Mesenchymal stem cell (in vitro differentiated cells and primary cell): ENCODE measurements at places on chromosomes 5 and 9.
A peak's percentile ranks its signal among the peaks of the same experiment; 100 is the strongest.

DNA sequence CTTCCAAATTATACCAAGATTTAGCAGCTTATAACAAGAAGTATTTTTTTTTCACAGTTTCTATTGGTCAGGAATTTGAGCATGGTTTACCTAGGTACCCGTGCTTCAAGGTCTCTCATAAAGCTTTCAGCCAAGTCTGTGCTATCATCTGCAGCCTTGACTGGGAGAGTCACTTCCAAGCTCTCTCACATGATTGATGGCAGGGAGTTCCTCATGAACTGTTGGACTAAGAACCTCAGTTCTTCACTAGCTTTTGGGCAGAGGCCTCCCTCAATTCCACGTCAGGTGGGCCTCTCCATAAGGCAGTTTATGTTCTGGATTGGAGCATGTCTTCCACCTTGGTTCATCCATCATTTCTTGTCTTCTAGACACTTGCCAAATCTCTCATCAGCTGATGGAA is 39.9 kb upstream of the APC start:
- H3K27ac ChIP-seq: no peak overlapping the region
- H3K36me3 ChIP-seq: no peaks in the 10 kb centered on the region
- no peaks in the 10 kb centered on the region for H3K4me1 ChIP-seq
- DNase-seq: no peak
- H3K27me3 ChIP-seq: no peaks in the 10 kb centered on the region

DNA sequence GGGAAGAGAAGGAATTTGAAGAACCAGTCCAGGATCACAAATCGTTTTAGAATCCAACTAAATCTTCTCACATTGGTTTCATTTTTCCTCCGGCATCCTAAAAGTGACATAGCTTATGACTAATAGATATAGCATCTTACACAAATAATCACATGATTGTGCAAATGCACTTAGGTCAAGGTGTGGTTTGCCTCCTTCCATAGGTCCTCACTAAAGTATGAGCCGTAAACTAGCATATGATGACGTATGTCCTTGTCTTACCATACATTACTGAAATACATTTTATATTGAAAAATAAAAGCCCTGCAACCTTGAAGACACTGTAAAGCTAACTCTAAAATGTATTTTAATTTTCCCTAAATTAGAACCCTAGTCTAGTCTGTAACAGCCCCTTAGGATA is 362.7 kb upstream of the ADAMTS16 start:
- H3K36me3 ChIP-seq: no peaks in the 10 kb centered on the region
- H3K27me3 ChIP-seq: no peaks in the 10 kb centered on the region
- no peak overlapping the region for H3K27ac ChIP-seq
- no peak for DNase-seq
- no peak overlapping the region for H3K4me3 ChIP-seq
- no peaks in the 10 kb centered on the region for H3K4me1 ChIP-seq

GRCh38 chr5:121741156-121741555 is 110.5 kb upstream of the FTMT start:
- no peaks in the 10 kb centered on the region for H3K36me3 ChIP-seq
- no peak for DNase-seq
- no peak overlapping the region for H3K4me3 ChIP-seq
- H3K4me1 ChIP-seq: no peaks in the 10 kb centered on the region

DNA sequence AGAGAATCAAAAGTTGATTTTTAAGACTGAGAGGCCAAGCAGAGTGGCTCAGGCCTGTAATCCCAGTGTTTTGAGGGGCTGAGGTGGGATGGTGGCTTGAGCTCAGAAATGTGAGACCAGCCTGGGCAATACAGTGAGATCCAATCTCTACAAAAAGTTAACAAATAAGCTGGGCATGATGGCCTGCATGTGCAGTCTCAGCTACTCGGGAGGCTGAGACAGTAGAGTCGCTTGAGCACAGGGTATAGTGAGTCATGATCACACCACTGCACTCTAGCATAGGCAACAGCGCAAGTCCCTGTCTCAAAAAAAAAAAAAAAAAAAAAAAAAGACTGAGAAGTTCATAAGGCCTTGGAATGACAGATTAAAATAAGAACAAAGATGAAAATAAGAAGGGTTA is 177.2 kb downstream of the TMEM232 start:
- H3K4me1 ChIP-seq: no peaks in the 10 kb centered on the region
- H3K27me3 ChIP-seq: no peaks in the 10 kb centered on the region
- no peaks in the 10 kb centered on the region for H3K36me3 ChIP-seq
- DNase-seq: peak; percentile 34
- H3K27ac ChIP-seq: no peak overlapping the region

GRCh38 chr5:143889986-143890385 is 78.0 kb downstream of the HMHB1 start:
- peaks cover 5% of the 10 kb centered on the region for H3K4me1 ChIP-seq
- H3K27ac ChIP-seq: no peak overlapping the region
- no peaks in the 10 kb centered on the region for H3K27me3 ChIP-seq
- peak; percentile 69 for DNase-seq
- no peak overlapping the region for H3K4me3 ChIP-seq

GRCh38 chr5:92429646-92430045 is 1046.5 kb upstream of the ARRDC3 start:
- no peaks in the 10 kb centered on the region for H3K36me3 ChIP-seq
- no peak overlapping the region for H3K4me3 ChIP-seq
- no peaks in the 10 kb centered on the region for H3K27me3 ChIP-seq
- DNase-seq: no peak

- peaks cover 2% of the 10 kb centered on the region for H3K4me1 ChIP-seq
- no peaks in the 10 kb centered on the region for H3K36me3 ChIP-seq
- DNase-seq: peak; percentile 47
- H3K27me3 ChIP-seq: no peaks in the 10 kb centered on the region
Observed at GRCh38 chr5:126002222-126002897, 420.8 kb upstream of the GRAMD2B start.

GRCh38 chr9:93679536-93680442 is 103.4 kb downstream of the PHF2 start:
- H3K27ac ChIP-seq: no peak overlapping the region
- peaks cover 7% of the 10 kb centered on the region for H3K27me3 ChIP-seq

GRCh38 chr5:153352685-153353219 is 137.7 kb upstream of the GRIA1 start:
- DNase-seq: no peak
- no peak overlapping the region for H3K4me3 ChIP-seq
- no peak overlapping the region for H3K27ac ChIP-seq
- no peaks in the 10 kb centered on the region for H3K27me3 ChIP-seq
- peaks cover 2% of the 10 kb centered on the region for H3K4me1 ChIP-seq

DNA sequence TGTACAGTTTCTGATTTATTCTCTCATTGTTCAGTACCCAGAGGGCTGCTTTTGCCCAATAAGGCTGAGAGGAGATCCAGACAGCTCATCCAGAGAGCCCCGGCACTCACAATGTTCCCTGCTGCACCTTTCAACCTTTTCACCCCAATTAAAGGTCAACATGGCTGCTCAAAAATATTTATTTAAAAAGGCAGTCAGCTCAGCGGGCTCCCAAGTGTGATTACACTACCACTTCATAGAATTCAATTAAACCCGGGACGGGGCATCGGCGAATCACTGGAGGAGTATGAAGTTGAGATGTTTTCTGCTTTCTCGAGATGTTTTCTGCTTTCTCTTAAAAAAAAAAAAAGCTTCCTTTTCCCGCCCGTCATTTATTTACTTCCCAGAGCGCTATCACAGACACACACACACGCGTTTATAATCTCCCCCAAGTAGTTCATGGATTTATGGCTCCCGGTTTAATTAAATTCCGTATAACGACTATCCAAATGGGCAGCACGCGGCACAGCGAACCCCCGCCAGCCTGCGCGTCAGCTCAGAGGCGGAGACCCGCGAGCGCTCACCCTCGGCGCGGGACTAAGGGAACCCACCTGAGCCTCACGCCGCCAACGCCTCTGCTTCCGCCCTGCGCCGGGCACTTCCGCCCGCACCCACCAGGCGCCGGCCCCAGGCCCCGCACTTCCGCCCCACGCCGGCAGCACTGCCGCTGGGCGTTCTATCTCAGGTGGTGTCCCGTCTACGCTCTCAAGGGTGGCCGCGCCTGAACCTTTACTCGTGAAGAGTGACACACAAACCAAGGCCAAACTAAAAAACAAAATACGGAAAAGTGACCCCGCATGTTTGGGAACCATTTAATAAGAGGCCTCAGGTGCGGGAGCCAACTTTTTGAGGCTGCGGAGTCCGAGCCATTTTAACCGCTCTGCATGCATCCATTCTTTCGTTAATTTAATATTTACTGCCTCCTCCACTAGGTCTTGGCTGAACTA is at the start of gene C5orf63:
TSS of gene C5orf63 (minus strand) at position 642 of the 986 bp plus-strand sequence. CDS start 14,507 bp downstream, outside the sequence.
- no peaks in the 10 kb centered on the region for H3K27me3 ChIP-seq
- DNase-seq: no peak
- no peak within 1 kb of the TSS for H3K27ac ChIP-seq
- peaks cover 1% of the 10 kb centered on the region for H3K4me1 ChIP-seq

DNA sequence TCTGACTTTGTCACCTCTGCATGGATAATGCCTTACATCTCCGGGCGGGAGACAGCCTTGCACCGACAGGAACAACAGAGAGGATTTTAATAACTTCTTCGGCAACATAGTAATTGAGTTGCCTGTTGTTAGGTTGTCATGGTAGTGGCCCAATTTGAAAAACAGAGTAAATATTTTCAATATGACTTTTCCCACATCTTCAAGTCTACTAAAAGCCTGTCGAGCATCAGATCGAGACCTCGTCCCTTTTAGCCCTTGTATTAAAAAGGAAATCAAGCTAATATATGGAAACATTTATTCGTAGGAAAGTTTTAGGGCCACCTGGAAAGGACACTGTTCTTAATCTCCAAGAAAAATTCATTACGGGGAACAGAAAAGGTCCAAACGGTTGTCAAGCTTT is 70.8 kb upstream of the FCN2 start:
- no peaks in the 10 kb centered on the region for H3K27me3 ChIP-seq
- H3K4me3 ChIP-seq: no peak overlapping the region
- H3K27ac ChIP-seq: no peak overlapping the region
- DNase-seq: no peak

DNA sequence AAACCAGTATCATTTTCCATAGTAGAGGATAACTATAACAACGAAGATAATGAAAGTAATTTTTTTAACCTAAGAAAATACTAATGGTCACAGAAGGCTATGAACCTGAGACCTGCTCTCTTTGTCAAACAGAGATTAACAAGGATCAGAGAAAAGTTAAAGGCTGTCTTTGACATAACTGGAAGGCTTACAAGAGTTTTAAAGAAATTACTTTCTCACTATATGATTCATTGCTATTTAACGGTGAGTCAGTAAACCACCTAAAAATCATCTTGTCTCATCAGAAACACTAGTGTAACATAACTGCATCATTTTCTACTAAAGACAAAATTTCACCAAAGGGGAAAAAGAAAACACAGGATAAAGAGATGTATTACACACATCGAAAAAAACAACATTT is 19.3 kb downstream of the MLANA start:
- H3K4me3 ChIP-seq: no peak overlapping the region
- H3K36me3 ChIP-seq: peaks cover 36% of the 10 kb centered on the region
- no peak for DNase-seq
- H3K27ac ChIP-seq: no peak overlapping the region
- H3K27me3 ChIP-seq: no peaks in the 10 kb centered on the region
- no peaks in the 10 kb centered on the region for H3K4me1 ChIP-seq

DNA sequence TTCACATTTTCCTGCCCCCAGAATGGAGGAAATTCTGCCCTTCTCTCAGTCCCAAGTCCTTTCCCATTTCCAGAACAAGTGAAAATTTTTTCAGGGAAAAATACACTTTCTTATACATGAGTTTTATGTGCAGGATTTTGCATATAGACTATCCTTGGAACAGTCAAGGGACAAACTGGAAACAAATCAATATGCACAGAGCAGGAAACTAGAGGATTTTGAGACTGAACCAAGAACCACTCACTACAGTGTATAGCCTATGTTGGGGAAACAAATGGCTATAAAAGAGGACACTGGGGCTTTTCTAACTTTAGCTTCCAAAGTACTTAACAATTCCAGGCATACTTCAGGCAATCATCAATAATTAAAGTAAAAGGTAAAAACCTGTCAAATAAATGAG is 1036.1 kb upstream of the ARRDC3 start:
- H3K27ac ChIP-seq: no peak overlapping the region
- H3K4me3 ChIP-seq: no peak overlapping the region
- no peaks in the 10 kb centered on the region for H3K36me3 ChIP-seq
- H3K27me3 ChIP-seq: no peaks in the 10 kb centered on the region

DNA sequence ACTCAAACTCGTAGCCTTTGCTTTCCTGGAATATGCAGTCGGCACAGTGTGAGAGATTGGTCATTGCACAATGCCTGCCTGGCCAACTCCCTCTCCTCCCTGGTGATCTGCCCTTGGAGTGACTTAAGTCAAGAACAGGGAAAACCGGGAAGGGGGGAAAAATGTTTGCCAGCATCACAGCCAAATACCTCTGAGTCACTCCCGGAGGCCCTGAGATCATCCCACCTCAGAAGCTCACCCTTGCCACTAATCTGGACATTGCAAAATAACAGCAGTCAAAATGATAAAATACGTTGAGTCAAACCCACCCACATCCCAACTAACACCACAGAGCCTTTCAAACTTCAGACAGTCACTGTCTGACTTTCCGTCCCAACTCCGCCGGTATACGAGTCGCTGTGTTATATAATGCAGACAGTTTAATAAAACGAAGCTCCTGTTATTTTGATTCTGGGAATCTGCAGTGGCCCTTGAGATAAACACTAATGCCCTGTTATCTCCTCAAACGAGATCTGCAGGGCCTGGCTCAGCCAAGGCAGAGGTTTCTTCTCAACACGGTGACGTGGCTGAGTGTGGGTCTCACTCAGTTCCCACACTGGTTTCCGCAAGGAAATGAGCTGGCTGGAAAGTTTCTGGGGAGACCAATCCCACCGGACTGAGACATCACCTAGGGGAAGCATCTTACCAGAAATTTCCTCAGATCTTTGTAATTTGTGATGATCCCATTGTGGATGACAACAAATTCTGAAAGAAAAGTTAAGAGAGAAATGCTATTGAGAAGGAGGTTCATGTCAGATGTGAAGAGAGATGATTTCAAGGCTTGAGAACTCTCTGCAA is 22.1 kb downstream of the GFPT2 start:
- H3K36me3 ChIP-seq: peaks cover 76% of the 10 kb centered on the region
- DNase-seq: peak; percentile 99
- peak overlapping the region; percentile 57 for H3K4me3 ChIP-seq
- H3K4me1 ChIP-seq: peaks cover 41% of the 10 kb centered on the region

DNA sequence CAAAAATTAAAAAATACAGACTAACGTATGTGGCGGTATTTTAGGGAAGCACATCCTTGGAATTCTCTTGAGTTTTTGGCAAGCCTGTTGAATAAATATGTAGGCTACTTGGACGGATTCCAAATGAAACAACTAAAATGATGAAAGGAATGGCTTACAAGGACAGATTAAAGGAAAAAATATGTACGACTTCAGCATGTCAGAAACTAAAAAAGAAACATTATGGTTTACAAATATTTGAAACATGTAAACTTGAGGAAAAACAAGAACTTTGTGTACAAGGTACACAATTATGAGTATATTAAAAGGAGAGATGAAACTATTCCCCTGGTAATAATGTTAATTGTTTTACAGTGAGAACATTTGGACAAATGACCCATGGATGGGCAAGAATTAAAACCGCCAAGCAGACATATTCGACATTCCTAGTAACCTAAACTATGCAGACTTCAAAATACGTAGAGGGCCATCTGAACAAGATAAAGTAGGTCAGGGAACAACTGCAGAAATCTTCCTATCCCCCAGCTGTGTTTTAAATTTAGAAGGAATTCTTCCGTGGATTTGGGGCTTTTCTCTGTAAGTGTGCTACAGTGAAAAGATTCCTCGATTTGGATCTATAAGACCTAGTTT is 12.5 kb downstream of the EDIL3 start:
- peak overlapping the region; percentile 96 for H3K27ac ChIP-seq
- peaks cover 4% of the 10 kb centered on the region for H3K4me1 ChIP-seq
- H3K36me3 ChIP-seq: no peaks in the 10 kb centered on the region
- peak; percentile 59 for DNase-seq
- no peak overlapping the region for H3K4me3 ChIP-seq

- H3K27me3 ChIP-seq: peaks cover 42% of the 10 kb centered on the region
- no peak overlapping the region for H3K27ac ChIP-seq
- H3K36me3 ChIP-seq: no peaks in the 10 kb centered on the region
- peaks cover 2% of the 10 kb centered on the region for H3K4me1 ChIP-seq
Observed at GRCh38 chr5:1708592-1709141, 91.0 kb downstream of the MRPL36 start.
